ENCODE measurements at places on chromosomes 4 and X. TPM values are rescaled to one million over a fixed set of nuclear protein-coding genes. Genes with fewer than 3 reads are reported as not detected.
A peak's percentile ranks its signal among the peaks of the same experiment; 100 is the strongest.

Gene COL4A6
- total RNA-seq: not detected

Gene RAB9B
- total RNA-seq: 0.52 TPM

Gene RBM10
- 52.3 TPM for total RNA-seq

Gene MRPL1
- total RNA-seq: 28.7 TPM

Gene KCND1
- total RNA-seq: 1.6 TPM

Gene SPANXB1
- total RNA-seq: not detected

Gene MAGEB2
- not detected for total RNA-seq

- H3K4me1 ChIP-seq: no peaks in the 10 kb centered on the region
- no peaks in the 10 kb centered on the region for H3K36me3 ChIP-seq
- no peak overlapping the region for H3K4me3 ChIP-seq
- H3K27me3 ChIP-seq: no peaks in the 10 kb centered on the region
- H3K27ac ChIP-seq: no peak overlapping the region
These were observed 91.5 kb upstream of the PPARGC1A start for GRCh38 chr4:23981328-23981727.

DNA sequence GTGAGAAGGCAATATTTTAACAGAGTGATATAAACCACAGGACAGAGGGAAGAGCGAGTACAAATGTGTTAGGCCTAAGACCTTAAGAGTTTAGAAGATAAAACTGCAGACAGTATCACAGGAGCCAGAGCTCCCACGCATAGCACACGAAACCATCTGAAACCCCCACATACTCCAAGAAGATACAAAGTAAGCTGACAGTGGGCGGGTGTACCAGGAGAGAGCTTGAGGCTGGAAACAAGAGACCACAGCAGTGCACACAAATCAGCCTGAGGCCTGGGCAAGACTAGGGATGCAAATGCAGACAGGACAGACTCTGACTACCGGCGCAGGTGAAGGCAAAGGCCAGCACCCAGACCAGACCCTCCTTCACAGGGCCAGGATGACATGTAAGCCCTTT lies 54.1 kb upstream of the ARHGAP24 start:
- H3K4me1 ChIP-seq: no peaks in the 10 kb centered on the region
- H3K4me3 ChIP-seq: no peak overlapping the region
- no peaks in the 10 kb centered on the region for H3K36me3 ChIP-seq
- H3K27ac ChIP-seq: no peak overlapping the region
- no peak for DNase-seq
- no peaks in the 10 kb centered on the region for H3K27me3 ChIP-seq

DNA sequence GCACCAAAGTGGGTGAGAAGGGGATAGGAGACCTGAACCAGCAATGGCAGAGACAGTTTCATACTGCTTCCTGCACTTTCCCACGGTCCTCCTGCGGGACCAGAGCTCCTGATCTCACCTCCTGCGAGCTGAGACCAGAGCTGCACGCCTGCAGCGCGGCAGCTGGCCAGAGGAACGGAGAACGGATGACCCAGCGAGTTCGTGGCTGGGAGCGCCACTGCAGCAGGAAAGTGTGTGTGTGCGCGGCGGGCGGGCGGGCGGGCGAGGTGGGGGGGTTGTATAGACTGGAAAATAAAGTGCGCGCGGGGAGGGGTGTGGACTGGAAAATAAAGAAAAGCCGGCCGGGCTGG lies 16.5 kb downstream of the MCF2 start:
- peaks cover 3% of the 10 kb centered on the region for H3K27me3 ChIP-seq
- H3K27ac ChIP-seq: no peak overlapping the region
- H3K36me3 ChIP-seq: peaks cover 7% of the 10 kb centered on the region
- no peak overlapping the region for H3K4me3 ChIP-seq
- DNase-seq: no peak

- H3K27me3 ChIP-seq: peaks cover 5% of the 10 kb centered on the region
- no peaks in the 10 kb centered on the region for H3K36me3 ChIP-seq
These were observed 343.5 kb downstream of the RAPGEF2 start for GRCh38 chr4:159446266-159446976.

DNA sequence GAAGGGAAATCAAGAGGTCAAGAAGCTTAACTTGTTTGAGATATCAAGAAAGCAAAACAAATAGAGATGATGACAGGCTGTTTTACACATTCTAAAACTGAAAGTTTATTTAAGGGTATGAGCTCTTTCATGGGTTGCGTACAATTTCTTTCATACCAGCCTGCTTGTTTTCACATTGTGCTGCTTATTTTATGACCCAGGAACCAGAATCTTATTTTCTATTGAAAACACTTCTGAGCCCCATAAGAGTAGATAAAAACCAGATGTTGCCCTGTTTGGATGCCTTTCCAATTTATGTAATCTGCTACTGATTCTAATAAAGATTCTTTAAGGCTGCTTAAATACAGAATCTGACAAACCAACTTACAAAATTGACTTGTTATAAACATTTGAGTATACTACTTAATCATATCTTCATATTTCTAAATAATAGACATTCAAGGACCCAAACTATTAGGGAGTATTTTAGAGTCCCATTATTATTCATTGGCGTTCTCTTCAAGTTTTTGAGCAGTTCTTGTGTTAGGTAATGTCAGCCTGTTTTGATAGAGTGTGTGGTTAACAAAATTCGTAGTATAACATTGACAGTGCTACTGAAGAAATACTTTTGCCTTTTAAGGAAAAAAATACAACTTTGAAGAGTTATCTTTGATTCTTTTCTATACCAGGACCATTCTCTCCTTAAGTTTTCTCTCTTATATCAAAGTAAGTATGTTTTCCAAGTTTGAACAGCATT lies 74.4 kb downstream of the PDLIM5 start:
- H3K4me3 ChIP-seq: no peak overlapping the region
- no peak overlapping the region for H3K27ac ChIP-seq
- peaks cover 6% of the 10 kb centered on the region for H3K4me1 ChIP-seq
- H3K36me3 ChIP-seq: peaks cover 6% of the 10 kb centered on the region
- no peaks in the 10 kb centered on the region for H3K27me3 ChIP-seq

DNA sequence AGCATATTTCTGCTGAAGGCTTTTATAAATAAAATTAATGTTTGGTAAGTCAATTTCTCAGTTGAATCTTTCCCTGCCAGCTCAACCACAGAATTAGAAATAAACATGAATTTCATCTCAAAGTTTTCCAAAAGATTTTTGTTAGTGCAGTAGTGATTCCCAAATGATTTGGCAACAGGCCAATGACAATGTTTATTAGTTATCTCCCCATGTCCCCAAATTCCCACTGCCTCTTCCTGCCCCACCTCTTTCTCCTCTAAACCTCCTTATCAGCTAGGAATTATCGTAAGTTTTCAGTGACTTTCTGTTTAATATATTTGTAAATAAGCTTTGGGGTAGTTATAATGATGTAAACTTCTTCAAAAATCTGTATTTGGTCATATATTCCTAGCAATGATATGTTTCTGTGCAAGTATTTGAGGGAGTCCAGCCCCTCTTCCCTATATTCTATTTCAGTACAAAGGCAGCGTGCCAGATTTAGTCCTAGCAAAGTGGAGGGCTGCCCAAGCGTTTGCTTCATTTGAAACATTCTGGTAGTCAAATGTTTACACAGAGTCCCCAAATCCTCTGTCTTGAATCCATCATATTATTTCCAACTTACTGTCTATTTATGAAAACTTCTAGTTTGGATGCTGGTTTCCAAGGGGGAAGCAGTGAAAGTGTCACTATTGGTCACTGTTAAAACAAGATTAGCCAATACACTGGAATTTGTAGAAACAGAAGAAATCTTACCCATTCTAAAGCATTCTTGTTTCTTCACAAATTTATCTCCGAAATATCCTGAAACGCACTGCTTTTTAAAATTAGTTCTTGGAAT lies 33.7 kb upstream of the ANKRD50 start:
- H3K36me3 ChIP-seq: no peaks in the 10 kb centered on the region
- DNase-seq: no peak
- H3K27ac ChIP-seq: no peak overlapping the region
- peaks cover 2% of the 10 kb centered on the region for H3K27me3 ChIP-seq
- H3K4me1 ChIP-seq: no peaks in the 10 kb centered on the region

- H3K27ac ChIP-seq: no peak overlapping the region
- no peaks in the 10 kb centered on the region for H3K4me1 ChIP-seq
- DNase-seq: no peak
- no peaks in the 10 kb centered on the region for H3K36me3 ChIP-seq
- H3K27me3 ChIP-seq: no peaks in the 10 kb centered on the region
These were observed 36.3 kb upstream of the AREG start for GRCh38 chr4:74408639-74409038.

GRCh38 chrX:153794897-153795816 lies 689 bp downstream of the SSR4 start:
- no peaks in the 10 kb centered on the region for H3K36me3 ChIP-seq
- peak overlapping the region; percentile 89 for H3K4me3 ChIP-seq
- DNase-seq: no peak
- no peaks in the 10 kb centered on the region for H3K27me3 ChIP-seq

GRCh38 chr4:127414951-127415606 lies 217.7 kb upstream of the INTU start:
- peaks cover 2% of the 10 kb centered on the region for H3K4me1 ChIP-seq
- no peak overlapping the region for H3K4me3 ChIP-seq
- H3K27me3 ChIP-seq: no peaks in the 10 kb centered on the region
- no peaks in the 10 kb centered on the region for H3K36me3 ChIP-seq
- no peak for DNase-seq
- no peak overlapping the region for H3K27ac ChIP-seq

- H3K4me3 ChIP-seq: peak overlapping the region; percentile 22
- H3K27ac ChIP-seq: peak overlapping the region; percentile 3
- H3K4me1 ChIP-seq: peaks cover 5% of the 10 kb centered on the region
These were observed 12.1 kb upstream of the TLR8 start for GRCh38 chrX:12894074-12895030.

GRCh38 chr4:8777320-8778196 lies 94.1 kb downstream of the HMX1 start:
- no peaks in the 10 kb centered on the region for H3K36me3 ChIP-seq
- H3K27ac ChIP-seq: no peak overlapping the region
- H3K4me3 ChIP-seq: no peak overlapping the region
- no peak for DNase-seq
- no peaks in the 10 kb centered on the region for H3K4me1 ChIP-seq

GRCh38 chrX:130086447-130087206 lies 23.7 kb downstream of the ELF4 start:
- H3K27ac ChIP-seq: peak overlapping the region; percentile 92
- peak; percentile 61 for DNase-seq
- H3K27me3 ChIP-seq: no peaks in the 10 kb centered on the region
- no peaks in the 10 kb centered on the region for H3K36me3 ChIP-seq
- H3K4me1 ChIP-seq: peaks cover 55% of the 10 kb centered on the region

- no peaks in the 10 kb centered on the region for H3K4me1 ChIP-seq
- H3K4me3 ChIP-seq: no peak overlapping the region
- no peak for DNase-seq
- peaks cover 1% of the 10 kb centered on the region for H3K36me3 ChIP-seq
- no peaks in the 10 kb centered on the region for H3K27me3 ChIP-seq
These were observed 200.9 kb upstream of the MID1 start for GRCh38 chrX:10821293-10821692.

GRCh38 chr4:36915717-36916116 lies 328.8 kb upstream of the NWD2 start:
- no peaks in the 10 kb centered on the region for H3K36me3 ChIP-seq
- H3K4me1 ChIP-seq: no peaks in the 10 kb centered on the region
- H3K27me3 ChIP-seq: no peaks in the 10 kb centered on the region

DNA sequence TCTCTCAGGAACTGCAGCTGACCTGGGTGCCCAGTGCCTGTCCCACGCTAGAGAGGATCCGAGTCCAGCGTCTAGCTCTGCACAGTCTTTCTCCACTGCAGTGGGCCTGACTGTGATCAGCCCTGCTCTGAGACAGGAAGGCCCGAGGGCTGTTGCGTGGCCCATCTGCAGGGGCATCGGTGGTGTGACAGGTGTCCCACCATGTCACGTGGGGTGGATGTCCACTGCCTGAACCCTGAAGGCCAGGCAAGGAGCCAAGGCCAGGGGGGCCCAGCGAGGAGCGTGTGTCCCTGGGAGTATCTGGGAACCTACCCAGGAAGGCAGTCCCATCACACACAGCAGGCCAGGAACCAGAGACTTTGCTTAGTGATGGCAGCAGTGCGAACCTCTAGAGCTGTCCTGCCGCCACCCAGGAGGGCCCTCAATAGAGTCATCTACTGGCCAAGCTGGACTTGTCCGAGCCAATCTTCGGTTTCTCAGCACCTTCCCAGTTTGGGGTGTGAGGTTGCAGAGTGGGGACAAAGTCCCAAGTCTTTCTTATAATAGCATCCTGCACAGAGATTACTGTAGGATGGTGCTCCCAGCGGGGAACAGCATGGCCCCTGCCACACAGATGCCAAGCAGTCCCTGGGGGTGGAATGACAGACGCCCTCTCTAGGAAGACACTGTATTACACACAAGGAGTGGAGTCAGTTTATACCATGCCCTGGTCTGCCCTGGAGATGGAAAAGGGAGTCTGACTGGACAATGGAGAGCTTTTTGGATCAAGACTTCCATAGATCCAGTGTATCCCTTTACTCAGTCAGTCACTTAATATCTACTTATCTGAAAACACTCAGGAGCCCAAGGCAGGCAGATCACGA lies 38.3 kb downstream of the DCTD start:
- H3K27me3 ChIP-seq: no peaks in the 10 kb centered on the region
- H3K36me3 ChIP-seq: peaks cover 35% of the 10 kb centered on the region
- H3K4me1 ChIP-seq: no peaks in the 10 kb centered on the region
- H3K27ac ChIP-seq: no peak overlapping the region
- DNase-seq: no peak
- no peak overlapping the region for H3K4me3 ChIP-seq

DNA sequence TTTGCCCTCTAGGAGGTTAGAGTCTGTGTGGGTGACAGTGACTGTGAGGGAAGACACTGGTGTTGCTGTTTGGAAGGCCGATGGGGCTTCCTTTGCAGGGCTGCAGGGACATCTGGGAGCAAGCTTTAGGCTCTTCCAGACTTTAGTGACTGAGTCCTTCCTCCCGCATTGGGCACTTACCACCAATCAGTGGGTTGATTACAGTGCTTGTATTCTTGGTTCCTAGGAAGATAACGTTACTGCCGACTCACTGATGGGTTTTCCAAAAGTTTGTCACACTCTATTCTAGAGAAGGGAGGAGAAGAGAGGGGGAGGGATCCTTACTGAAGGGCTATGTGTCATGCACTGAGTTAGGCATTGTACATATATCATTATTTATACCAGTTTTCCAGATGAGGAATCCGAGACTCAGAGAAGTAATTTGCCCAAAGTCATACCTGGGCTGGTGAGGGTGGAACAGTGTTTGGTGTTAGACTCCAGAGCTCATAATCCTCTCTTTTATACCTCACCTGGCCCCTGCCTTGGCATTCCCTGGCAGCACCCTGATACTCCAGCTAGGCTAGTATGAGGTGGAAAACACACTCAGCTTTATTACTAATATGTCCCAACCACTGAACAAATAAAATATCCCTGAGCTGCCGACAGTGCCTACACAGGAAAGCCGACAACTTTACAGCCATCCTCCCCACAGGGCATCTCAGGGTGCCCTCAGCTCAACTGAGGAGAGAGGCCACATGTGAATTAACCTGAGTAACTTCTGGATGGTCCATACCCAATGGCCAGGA lies 3.8 kb downstream of the CHST7 start:
- H3K27ac ChIP-seq: no peak overlapping the region
- H3K4me1 ChIP-seq: peaks cover 35% of the 10 kb centered on the region
- H3K27me3 ChIP-seq: peaks cover 2% of the 10 kb centered on the region

GRCh38 chr4:74423104-74423503 lies 21.8 kb upstream of the AREG start:
- no peaks in the 10 kb centered on the region for H3K4me1 ChIP-seq
- no peak for DNase-seq
- H3K4me3 ChIP-seq: no peak overlapping the region
- H3K27ac ChIP-seq: no peak overlapping the region
- H3K27me3 ChIP-seq: peaks cover 1% of the 10 kb centered on the region
